ENCODE measurements at places on chromosomes 5 and 9.

DNA sequence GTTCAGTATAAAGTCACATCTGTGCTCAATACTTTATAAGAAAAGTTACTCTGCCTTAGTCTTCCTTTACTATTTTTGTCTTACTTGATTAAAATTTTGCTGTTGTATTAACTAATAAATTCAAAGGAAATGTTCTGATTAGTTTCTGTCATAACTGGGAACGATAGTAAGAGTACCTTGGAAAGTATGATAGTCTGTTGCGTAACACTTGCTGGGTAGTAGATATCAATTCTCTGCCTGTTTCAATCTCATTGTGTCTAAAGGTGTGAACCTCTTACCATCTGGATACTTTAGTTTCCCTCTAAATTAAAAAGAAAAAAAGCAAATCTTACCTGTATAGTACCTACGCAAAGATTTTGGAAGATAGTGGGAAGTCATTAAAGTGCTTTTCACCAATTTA lies 48.5 kb downstream of the COMMD10 start:
- DNase-seq = no peak

- no peak for DNase-seq
Measured at GRCh38 chr5:60916646-60917045, 28.2 kb downstream of the ERCC8 start.

DNA sequence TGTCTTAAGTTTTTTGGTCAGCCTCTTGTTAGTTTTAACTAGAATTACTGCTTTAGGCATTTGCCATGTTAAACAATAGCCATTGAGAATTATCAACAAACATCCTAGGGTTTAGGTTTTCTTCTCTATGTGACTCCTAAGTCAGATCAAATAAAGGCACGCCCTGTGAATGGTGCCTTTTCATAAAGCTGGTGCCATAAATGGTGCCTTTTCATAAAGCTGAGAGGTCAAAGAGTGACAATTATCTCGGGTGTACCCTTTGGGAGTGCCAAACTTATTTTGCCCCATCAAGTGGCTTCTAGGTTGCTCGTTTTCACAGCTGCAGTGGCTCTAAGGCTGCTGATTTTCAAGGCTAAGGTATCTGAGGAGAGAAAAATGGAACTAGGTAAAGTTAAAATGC lies 391.6 kb downstream of the DMRTA1 start:
- DNase-seq = no peak

DNA sequence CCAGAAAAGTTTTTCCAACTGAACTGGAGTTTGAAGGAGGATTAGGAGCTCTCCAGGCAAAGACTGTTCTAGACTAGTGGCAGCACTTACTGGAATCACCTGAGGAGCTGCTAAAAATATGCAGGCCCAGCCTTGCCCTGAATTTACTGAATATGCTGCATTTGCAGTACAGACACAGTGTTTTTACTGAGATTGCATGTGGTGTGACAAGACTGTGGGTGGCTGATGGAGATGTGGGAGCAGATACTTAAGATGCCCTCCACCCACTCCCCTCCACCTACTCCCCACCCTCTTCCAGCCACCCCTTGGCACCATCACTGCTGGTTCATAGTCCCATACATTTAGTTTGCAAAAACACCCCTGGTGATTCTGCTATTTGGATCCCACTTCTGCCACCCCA lies 64.1 kb upstream of the HRH2 start:
- DNase-seq = no peak

GRCh38 chr5:10533226-10533625 lies 30.6 kb upstream of the ANKRD33B start:
- DNase-seq = no peak

- no peak for DNase-seq
Measured at GRCh38 chr5:58244819-58245475, 214.9 kb downstream of the PLK2 start.

GRCh38 chr5:125696762-125697161 lies 726.4 kb upstream of the GRAMD2B start:
- no peak for DNase-seq

DNA sequence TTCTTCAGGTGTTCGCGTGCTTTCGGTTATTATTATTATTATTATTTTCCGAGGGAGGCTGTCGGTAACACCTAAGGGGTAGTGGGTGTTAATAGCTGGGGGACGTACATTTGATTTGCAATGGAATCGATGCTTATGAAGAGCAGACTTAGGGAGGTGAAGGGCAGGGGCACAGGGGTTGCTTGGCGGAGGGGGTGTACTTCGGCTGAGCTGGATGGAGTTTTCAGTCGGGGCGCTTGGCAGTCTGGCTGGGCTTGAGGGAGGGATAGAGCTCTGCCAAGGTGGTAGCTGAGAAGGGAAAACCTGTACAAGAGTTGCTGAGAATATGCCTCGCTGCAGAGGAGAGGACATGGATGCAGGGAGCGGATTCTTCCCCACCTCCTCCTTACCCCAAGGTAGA lies 617 bp upstream of the PTPRD start:
- DNase-seq = no peak

GRCh38 chr9:112819635-112820496 lies 69.3 kb downstream of the SNX30 start:
- no peak for DNase-seq

DNA sequence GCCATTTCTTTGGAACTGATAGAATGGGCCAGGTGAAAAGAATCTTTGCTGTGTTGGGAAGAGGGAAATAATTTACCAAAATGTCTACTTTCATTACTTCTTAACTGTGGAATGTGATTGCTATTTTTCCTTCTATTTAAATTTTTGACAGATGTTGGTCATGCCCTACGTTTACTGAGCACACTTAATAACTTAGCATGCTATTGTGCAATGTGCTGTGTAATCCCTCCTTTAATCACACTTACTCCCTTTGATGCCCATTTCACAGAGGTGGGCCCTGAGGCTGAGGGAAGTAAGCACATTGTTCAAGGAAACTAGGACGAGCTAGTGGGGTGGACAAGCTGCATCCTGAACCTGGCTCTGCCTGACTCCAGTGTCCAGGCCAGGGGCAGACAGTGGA lies 47.8 kb upstream of the INSYN2B start:
- no peak for DNase-seq

DNA sequence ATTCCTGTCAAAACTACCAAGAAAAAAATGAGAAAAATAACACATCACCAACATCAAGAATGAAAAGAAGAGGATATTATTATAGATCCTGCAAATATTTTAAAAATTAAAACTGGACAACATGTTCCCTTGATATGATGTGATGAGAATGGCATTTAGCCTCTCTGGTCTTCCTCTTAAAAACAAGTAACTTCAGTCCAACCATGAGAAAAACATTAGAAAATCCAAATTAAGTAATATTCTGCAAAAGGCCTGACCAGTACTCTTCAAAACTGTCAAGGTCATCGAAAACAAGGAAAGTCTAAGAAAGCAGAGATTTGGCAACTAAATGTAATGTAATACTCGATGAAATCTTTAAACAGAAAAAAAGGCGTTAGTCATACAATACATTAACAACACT lies 167.1 kb upstream of the SNX2 start:
- no peak for DNase-seq

DNA sequence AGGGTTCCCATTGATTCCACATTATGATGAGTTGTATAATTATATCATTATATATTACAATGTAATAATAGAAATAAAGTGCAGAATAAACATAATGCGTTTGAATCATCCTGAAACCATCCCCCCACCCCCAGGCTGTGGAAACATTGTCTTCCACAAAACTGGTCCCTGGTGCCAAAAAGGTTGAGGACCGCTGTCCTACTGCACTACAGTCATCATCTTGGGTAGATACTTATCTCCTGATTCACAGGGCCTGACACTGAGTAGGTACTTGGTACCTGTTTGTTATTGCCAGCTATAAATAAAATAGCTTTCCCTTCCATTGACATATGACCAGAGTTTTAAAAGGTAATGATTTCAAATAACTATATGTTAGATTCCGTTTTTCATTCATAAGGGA lies 25.6 kb downstream of the ANP32B start:
- no peak for DNase-seq
